ENCODE measurements at places on chromosomes 16 and 17.

DNA sequence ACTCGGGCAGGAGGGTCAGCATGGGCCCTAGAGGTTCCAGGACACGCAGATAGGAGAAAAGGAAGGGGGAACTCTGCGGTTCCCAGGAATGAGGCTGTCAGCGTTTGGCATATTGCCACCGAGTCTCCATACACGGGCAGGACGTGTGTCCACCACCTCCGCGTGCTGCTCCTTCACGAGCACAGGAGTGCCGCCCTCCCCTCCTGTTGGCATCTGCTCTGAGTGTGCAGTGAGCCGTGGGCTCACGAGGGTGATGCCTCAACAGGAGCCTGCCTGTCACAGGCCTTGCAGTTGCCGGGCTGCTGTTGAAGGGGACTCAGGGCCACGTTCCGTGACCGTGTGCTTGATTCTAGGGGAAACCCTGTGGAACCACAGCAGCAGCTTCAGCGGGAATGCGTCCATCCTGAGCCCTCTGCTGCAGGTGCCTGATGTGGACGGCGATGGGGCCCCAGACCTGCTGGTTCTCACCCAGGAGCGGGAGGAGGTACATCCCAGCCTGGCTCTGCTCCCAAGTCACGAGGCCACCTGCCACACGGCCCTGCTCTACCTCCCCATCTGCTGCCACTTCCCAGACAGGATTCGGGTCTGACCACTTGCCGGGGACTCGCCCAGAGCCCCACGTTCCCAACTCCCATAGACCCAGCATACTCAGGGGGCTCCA lies 14.6 kb downstream of the RGS11 start:
- no peak for DNase-seq

GRCh38 chr17:7025245-7025644 lies 2.4 kb downstream of the BCL6B start:
- DNase-seq: no peak

DNA sequence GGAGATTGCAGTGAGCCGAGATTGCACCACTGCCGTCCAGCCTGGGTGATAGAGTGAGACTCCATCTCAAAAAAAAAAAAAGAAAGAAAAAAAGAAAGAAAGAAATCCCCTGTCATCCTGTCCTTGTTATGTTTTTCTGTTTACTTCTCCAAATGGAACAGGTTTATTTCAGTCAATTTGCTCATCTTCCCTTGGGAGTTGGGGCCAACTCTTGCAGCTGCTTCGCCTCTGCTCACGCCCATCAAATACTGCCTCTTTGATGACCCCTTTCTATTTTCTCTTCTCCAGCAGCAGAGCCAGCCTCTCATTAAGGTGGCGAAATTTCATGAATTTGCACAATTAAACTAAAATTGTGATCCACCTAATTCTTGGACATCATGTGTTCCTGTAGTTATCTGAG lies 173.4 kb downstream of the ZNF18 start:
- DNase-seq: no peak

DNA sequence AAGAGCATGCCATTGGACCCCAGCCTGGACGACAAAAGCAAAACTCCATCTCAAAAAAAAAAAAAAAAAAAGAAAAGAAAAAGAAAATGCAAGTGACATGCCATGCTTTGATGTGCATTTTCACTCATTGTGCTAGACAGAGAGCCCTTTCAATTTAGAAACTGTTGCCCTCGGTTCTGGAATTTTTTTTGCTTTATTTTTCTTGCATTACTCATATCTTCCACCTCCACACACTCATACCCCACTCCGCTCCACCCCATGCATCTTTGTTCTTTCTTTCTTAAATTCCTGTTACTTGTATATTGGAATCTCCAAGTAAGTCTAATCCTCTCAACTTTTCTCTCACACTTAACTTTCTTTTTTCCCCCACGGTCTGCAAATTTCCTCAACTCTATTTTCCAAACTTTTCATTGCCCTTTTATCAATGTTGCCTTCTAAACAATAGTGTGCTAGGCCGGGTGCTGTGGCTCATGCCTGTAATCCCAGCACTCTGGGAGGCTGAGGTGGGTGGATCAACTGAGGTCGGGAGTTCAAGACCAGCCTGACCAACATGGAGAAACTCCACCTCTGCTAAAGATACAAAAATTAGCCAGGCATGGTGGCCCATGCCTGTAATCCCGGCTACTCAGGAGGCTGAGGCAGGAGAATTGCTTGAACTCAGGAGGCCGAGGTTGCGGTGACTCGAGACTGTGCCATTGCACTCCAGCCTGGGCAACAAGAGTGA lies 16.8 kb upstream of the SUZ12 start:
- peak; percentile 23 for DNase-seq

DNA sequence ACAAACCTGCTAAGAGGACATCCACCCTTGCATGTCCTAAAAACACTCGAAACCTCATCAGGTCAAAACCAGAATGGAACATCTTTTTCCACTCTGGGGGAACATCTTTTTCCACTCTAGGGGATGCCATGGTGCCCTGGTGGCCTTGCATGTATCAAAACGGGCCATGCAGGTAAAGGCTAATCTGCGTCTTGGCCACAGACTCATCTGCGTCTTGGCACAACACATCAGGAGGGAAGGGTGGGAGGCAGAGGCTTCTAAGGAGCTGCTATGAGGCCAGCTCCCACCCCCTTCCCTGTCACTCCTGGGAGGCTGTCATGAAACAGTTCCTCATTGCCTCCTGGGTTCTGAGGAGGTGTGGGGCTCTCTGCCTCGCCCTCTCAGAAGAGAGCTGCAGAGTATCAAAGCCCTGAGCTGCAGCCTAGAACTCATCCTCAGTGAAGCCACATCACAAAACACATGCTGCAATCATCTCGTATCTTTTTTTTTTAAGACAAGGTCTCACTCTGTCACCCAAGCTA lies 27.6 kb downstream of the PARN start:
- no peak for DNase-seq

GRCh38 chr17:2222901-2223616 lies 80.5 kb downstream of the SMG6 start:
- no peak for DNase-seq

- peak; percentile 74 for DNase-seq
Observed at GRCh38 chr17:62790564-62790986, 17.5 kb downstream of the MARCHF10 start.

DNA sequence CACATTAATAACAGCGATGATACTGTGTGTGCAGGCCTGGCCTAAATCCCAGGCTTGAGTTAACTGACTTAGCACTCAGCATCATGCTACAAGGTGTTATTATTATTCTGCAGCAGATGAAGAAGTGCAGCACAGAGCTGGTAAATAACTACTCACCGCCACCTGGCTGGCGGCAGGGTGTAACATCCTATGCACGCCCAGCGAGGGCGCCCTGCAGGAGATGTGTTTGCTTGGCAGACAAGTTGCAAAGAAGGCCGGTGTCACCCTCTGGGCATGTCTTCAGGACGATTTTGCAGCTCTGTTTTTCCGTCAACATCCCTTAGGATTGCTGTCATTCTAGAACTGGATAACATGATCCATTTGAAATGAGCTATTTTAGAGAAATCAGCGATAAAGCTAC lies 30.1 kb downstream of the DNAH9 start:
- no peak for DNase-seq

- DNase-seq: no peak
Observed at GRCh38 chr16:70726892-70727361, 41.1 kb upstream of the MTSS2 start.

DNA sequence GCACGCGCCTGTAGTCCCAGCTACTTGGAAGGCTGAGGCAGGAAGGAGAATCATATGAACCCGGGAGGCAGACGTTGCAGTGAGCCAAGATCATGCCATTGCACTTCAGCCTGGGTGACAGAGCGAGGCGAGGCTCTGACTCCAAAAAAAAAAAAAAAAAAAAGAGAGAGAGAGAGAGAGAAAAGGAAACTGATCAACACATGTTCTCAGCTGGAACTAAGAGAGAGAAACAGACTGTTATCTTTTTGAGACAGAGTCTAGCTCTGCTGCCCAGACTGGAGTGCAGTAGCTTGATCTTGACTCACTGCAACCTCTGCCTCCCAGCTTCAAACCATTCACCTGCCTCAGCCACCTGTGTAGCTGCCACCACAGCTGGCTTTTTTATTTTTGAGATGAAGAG lies 60.4 kb downstream of the STH start:
- DNase-seq: no peak

DNA sequence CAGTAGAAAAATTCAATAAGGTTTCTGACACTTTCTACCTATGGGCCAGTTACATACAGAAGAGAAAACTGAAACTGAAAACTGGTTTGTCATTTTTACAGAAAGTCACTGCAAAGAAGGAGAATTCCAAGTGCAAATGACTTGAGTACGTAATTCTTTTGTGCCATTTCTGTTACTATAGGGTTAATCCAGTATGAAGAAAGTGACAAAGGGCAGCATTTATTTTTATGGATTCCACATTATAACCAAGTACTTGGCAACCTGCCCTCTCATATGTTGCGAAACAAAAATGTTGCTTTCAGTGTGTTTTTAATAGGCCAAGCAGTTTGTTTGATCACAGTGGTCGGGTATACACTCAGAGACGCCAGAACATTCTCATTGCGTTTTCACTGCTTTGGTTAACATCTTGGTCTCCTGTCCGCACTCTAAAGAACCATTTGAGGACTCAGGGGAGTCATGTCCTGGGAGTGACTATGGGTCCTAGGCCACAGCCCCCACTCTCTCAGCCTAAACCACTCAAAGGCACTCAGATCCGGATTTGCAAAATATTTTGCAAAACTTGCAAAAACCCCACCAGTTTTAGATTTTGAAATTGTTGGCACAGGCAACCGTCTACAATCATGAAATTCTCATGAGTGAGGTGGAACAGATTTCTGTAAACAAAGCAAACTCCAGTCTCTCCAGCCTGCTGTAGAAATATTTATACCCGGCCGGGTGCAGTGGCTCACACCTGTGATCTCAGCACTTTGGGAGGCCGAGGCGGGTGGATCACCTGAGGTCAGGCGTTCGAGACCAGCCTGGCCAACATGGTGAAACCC lies 15.4 kb upstream of the HELZ start:
- no peak for DNase-seq

- DNase-seq: no peak
Observed at GRCh38 chr17:55699181-55699860, 23.3 kb downstream of the TMEM100 start.

GRCh38 chr17:59341922-59342321 lies 10.5 kb downstream of the YPEL2 start:
- DNase-seq: no peak

DNA sequence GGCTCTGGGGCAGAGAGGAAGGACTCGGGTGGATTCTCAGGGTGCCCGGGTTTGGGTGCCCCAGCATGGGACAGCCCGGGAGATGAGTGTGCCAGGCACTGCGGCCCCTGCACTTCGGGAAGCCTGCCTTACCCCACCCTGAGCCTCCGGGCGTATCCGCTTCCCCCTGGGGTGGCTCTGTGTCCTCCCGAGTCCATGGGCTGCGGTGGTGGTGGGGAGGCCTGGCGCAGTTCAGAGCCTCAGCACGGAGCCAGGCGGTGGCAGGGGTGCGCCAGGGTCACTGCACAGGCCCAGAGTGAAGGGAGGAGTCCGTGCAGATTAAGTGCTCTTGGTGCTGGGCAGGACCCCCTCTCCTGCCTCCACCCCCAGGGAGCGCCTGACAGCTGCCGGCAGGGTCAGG lies 20.7 kb downstream of the MYBBP1A start:
- DNase-seq: no peak

GRCh38 chr16:56807011-56807675 lies 57.9 kb upstream of the SLC12A3 start:
- DNase-seq: peak; percentile 50

GRCh38 chr16:497258-497657 lies 30.3 kb upstream of the CAPN15 start:
- DNase-seq: no peak

- no peak for DNase-seq
Observed at GRCh38 chr17:82835122-82835521, 4.7 kb downstream of the ZNF750 start.

- no peak for DNase-seq
Observed at GRCh38 chr17:17538417-17539391, 42.5 kb upstream of the RASD1 start.

DNA sequence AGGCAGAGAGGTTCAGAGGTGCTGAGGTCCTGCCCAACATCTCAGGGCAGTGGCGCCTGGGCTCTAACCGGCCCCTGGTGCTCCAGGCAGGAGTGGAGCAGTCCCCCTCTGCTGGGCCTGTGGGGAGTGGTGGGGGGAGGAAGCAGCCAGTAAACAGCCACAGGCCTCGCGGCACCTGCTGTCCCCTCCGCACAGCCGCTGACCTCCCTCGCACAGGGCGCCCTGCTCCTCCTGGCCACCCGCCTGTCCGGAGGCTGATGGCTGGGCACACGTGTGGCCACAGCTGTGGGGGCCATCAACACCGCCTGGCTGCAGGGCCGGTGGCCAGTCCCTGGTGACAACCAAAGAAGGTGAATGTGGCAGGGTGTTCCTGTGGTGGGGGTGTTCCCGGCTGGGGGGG lies 36.8 kb upstream of the PABPN1L start:
- no peak for DNase-seq

DNA sequence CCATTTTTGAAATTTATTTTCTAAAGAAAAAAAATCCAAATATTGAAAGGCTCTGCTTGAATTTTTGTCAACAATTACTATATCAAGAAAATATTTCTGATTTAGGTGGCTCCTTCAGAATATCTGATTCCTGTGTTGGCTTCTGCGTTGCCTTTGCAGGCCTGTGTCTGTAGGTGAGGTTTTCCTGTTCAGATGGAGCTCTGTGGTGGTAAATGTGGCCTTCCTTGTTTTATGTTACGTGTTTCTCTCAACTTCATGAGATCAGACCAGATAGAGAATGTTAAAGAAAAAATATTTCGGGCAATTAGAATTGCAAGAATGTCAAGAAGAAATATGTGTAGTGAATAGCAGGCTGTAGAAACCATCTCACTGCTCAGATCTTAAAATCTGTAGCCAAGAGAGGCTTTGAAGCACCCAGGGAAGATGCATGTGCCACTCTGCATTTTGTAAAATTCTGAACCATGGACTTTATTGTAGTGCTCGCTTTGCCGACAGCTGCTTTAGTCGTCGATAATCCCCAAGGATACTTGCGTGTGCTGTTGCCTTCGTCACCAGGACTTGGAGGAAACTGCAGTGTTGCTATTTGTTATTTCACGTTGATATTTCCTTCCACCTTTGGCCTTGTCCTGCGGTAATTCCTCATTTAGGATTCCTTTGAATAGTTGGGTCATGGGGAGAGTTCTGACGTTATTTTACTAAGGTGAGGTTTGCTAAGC lies 69.9 kb downstream of the RPTOR start:
- DNase-seq: no peak

- DNase-seq: no peak
Observed at GRCh38 chr16:17635183-17635582, 164.4 kb upstream of the XYLT1 start.

DNA sequence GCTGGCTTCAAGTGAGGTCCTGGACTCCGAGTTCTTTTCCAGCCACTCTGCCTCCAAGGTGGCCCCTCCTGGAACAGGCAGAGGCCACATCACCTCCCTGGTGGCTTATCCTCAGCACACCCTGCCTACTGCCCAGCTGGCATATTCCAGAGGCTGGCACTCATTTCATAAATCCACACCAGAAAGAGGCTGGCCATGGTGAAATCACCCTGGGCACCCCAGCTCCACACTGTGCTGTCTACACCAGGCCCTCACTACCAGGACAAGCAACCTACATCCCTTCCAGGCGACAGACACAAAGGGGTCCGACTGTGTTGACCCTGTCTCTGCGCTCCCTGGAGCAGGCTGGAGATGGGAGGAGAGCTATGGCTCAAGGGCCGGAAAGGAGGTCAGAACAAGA lies 100.2 kb downstream of the C16orf78 start:
- DNase-seq: no peak

GRCh38 chr16:6536411-6536810 lies 796.2 kb upstream of the RBFOX1 start:
- no peak for DNase-seq
